Liver (tissue), 10 donors: ENCODE measurements at places on chromosomes 16 and 17.
A peak's percentile ranks its signal among the peaks of the same experiment; 100 is the strongest.

DNA sequence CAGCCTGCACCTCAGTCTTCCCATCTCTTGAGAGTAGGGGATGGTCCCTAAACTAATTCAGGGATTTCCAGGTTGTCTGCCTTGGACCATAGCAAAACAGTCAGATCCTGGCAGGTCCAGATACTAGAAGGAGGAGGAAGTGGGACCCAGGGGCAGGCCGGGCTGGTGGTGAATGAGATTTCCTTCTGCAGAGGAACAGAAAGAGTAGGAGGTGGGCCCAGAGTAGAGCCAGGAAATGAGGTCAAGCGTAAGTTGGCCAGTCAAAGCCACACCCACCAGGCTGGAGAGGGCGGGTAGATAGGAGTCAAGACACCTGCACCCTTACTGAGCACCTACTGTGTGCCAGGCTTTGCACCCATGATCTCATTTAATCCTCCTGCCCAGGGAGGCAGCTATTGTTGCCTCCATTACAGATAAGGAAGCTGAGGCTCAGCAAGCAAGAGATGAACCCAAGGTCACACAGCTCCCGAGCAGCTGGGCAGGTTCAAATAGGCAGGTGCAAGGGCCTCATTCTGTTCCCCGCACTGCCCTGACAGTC, 2.6 kb downstream of the CDH5 start:
- no peak for DNase-seq

- no peak for DNase-seq
Measured at GRCh38 chr16:14109077-14109775, 38.1 kb downstream of the MRTFB start.

DNA sequence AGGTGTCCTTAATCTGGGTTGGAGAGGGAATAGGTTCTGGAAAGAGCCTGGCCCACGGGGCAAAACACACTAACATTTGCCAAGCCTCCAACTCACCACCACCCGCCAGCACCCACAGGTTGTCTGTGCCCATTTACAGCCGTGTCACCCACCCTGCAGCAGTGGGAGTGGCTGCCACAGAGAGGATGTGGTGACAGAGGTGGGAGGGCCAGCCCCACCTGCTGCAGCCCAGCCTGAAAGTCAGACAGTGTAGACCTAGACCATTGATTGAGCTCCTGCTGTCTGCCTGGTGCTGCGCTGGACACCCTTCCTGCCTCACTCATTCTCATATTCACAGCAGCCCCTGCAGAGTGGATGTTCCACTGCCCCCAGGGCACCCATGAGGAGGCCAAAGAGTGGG, 44.7 kb downstream of the IL21R start:
- DNase-seq: no peak

GRCh38 chr17:45197555-45198334, 23.9 kb upstream of the FMNL1 start:
- peak; percentile 96 for DNase-seq

DNA sequence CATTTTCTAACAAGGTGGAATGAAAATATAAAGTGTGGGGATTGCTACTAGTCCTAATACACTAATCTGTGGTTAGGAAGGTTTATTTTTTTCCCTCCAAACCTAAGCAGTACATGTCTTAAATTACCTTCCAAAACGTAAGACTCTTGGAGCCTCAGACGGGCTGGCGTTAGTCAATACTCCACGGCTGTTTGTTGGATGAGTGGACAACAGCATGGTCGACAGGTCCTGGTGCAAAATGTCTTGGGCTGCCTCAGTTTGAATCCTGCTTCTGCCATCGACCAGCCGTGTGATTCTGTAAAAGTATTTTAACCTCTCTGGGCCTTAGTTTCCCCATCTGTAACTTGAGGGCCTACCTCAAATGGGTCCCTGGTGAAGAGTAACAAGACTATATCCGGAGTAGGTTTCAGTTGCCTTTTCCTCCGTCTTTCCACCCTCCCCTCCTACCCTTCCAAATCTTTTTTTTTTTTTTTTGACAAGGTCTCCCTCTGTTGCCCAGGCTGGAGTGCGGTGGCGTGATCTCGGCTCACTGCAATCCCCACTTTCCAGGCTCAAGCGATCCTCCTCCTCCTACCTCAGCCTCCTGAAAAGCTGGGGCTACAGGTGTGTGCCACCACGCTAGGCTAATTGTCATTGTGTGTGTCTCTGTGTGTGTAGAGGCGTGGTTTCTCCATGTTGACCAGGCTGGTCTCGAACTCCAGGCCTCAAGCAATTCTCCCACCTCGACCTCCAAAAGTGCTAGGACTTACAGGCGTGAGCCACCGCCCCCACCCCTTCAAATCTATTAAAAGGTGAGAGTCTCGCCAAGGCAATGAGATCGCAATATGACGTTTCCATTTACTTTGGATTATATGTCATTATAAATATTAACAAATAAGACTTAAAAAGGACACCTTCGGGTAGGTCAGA, 5.8 kb downstream of the SCGB1C2 start:
- no peak for DNase-seq

DNA sequence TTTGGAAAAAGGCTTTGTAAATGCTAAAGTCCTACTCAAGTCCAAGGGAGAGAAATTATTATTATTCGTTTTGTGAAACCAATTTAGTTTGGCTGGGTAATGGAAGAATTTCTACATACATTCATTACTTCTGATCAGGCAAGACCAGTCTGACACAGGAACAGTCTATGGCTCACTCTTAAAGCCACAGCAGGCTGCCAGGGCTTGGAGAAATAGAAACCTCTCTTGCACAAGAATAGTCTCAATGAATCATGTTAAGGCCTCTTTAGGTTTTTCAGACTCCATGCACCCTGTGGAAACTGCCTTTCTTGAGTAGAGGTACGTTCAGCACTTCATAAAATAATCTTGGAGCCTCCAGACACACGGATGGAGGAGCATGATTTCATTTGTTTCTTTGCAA, 167.7 kb downstream of the IRX3 start:
- no peak for DNase-seq

DNA sequence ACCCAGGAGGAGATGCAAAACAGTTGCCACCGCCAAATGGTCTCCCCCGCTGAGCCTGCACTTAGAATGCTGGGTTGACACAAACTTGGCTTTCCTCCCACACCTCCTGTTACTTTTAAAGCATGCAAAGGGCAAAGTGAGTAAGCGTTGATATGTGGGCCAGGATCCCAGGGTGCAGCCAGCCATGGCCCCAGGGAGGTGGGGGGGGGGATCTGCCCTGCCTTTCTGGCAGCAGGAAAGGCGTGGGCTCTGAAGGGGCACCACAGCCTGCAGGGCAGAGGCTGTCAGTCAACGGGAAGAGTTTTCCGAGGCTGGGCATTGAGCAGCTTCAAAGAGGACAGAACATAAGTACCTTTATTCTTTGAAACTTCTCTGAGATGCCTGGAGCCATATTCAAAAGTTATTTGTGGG, 142.3 kb downstream of the ABCC12 start:
- DNase-seq: no peak
